ENCODE measurements at places on chromosomes 4 and X.

- no peak for DNase-seq
These were observed 4.7 kb upstream of the SYP start for GRCh38 chrX:49204709-49205108.

- peak; percentile 16 for DNase-seq
These were observed 28.5 kb upstream of the RTL3 start for GRCh38 chrX:78687586-78687985.

DNA sequence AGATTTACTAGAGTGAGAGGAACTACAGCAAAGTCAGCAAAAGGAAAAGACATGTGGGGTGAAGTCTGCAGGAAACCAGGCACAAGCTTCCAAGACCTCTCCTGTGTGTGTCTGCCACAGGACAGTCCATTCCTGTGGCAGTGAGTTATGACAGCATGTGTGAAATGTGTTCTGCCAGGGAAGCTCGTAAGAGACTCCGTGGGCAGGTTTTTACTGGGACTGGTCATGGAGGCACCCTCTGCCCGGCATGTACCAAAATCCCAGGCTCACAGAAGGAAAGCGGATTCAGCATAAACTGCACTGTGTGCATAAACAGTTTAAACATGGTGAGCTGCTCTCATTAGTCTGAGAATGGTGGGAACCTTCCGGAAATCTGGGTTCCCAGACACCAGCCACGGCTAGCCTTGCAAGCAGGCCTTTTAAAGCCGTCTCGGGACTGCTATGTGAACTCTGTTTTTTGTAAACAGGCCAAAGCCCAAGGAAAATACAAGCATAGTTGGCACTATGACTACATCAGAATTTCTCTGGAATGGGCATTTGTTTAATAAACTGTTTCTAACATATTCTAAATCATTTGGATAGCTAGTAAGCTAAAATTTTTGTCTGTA is 288.5 kb downstream of the TENM3 start:
- no peak for DNase-seq

DNA sequence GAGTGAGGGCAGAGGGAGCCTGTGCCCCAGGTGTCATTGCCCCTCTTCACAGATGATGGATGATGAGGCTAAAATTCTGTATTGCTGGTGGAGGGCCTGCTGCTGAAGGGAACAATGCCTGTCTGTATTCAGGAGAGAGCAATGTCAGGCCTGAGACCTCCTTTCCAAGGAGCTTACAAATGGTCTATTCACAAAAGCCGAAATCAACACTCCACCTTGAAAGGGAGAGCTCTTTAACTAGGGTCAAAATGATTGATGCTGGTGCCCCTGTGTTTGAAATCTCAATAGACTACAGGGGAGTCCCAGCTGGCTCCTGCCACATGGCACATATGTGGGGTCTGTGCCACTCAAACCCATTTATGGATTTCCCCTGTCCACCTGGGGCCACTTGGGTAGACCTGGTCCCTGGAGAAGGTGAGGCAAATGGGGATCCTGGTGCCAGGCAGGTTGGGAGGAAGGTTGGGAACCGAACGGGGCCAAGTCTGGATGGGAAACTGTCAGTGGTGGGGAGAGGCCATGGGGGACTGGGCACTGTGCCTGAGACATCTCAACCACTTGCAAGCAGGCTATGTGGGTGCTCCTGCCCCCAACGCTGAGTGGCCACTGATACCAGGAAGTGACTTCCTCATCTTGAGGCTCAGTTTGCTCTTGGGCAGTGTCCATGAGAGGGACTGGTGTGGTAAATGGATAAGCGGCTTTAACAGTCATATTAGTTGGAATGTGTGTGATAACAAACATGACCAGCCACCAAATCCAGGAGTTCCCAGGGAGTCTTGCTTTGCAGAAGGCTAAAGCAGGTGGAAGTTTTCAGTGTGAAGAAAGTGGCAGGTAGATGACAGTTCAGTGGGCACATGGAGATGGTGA is 223.8 kb upstream of the PSAPL1 start:
- no peak for DNase-seq

DNA sequence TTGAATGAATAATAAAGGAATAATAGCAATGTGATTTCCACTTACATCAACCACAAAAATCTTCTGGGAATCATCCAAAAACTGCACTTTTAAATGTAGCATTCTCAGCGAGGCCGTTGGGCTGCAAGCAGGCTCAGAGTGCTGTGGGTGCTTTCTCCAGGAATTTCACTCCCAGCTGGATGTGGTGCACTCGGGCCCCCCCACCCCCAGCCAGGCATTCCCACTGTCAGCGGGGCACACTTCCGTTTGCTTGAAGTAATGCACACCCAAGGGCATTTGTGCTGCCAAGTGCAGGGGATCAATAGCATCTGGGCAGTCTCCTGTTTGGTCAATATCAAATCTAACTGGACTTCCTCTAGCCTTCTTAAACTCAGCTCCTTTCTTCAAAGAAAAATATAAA is at the start of gene FRMD7:
TSS of gene FRMD7 (minus strand) at position 278 of the 400 bp plus-strand sequence. CDS start at position 102, 176 bp downstream.
- no peak for DNase-seq

DNA sequence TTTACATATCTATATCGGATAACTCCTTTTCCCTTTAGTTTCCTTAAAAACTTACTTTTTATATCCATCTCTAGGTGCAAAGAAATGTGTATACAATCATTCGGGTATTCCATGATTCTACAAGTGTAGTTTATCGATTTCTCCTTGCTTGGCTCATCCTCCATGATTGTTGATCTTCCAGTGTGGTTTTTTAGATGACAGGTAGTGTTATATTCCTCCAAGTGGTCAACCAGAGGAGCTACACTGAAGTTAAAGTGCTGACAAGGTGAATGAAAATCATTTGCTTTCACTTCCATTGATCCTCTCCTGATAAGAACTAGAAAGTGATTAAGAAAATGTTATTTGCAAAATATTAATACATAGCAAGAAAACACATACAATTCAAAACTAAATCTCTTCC is 38.5 kb downstream of the TMEM156 start:
- DNase-seq, result no peak

DNA sequence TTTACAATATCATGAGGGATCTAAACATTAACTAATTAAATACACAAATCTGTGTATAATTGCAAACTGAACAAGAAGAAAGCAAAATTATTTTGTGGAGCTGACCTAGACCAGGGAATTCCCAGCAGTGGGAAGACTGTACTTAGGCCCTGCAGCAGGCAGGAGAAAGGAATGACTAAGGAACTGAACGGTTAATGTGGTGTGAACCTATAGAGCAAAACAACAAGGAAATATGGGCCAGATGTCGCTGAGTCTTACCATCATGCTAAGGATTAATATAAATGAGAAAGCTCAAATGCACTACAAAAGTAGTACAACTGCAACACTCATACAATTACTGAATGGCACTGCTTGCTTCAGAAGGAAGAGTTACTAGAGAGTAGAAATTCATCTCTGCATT is 120.3 kb upstream of the ATXN3L start:
- DNase-seq, result no peak

- peak; percentile 48 for DNase-seq
These were observed 1.5 kb downstream of the FRYL start for GRCh38 chr4:48778431-48779094.

DNA sequence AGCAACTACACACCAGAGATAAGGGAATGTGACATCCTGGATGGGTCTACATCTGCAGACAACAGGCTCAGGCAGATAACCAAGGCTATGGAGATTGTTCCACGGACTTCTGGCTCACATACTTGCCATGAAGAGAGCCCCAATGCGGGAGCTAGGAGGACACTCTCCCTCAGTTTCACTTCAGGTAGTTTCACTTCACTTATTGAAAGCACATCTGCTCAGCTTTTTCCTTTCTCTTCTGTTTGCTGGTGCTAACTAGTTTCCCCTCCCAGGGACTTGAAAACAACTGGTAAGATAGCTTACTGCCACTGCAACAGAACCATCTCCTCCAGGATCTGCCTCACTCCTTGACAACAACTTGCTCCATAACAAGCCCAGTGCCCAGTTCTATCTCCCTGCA is 1.4 kb upstream of the CT47C1 start:
- no peak for DNase-seq

- no peak for DNase-seq
These were observed 403 bp downstream of the PHOX2B start for GRCh38 chr4:41748074-41748570.

GRCh38 chr4:108060164-108060563 is 70.5 kb downstream of the HADH start:
- DNase-seq, result peak; percentile 19

DNA sequence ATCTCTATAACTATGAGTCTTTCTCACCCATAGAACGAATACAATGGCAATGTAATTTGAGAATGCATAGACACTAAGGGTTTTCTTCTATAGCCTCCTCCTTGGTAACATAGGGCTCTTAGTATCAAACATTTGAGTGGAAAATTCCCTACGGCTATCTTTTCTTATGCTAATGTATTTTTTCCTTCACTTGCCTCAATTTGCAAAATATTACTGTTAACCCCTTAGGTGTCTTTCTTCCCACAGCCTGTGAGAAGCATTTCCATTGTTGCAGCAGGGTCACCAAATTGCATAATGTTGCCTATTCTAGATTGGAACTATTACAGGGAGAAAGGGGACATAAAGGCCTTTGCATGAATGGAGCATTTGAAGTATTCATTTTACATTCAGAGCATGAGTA is 140.5 kb upstream of the RAPGEF2 start:
- DNase-seq, result no peak

DNA sequence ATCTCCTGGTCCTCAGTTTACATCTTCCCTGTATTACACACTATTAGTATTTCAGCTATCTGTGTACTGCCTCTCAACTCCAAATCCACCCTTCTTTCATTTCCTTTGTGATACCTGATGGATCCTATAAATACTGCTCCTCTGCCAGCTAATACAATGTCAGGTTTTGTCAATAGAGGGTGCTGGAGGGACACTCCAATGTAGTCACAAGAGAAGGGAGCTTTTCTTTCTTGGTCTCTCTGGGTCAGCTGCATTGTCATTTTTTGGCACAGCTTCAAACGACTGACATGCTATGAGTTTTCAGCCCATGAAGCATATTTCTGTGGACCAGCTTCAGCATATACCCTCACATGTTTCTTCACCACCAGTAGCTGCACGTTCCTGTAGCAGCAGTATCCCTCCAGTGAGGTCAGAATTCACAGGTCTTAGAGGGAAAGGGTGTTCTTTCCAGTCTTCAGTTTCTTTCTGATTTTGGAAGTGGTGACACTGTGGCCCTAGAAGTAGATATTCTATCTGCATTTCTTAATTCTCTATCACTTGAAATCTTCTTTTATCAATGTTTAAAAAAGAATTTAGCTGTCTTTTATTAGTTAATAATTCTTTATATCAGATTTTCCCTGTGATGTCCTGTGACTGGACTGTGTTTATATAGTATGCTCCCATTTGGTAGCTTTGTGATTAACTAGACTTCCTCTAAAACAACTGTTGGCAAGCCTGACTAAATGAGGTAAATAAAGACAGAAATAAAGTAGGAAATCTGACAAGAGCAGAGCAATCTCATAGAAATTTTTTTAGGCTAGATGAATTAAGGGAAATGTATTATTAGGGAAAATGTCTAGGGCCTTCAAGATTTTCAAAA is 60.6 kb downstream of the GABRA2 start:
- DNase-seq, result peak; percentile 2

- no peak for DNase-seq
These were observed 4.4 kb upstream of the INPP4B start for GRCh38 chr4:142850478-142850877.

DNA sequence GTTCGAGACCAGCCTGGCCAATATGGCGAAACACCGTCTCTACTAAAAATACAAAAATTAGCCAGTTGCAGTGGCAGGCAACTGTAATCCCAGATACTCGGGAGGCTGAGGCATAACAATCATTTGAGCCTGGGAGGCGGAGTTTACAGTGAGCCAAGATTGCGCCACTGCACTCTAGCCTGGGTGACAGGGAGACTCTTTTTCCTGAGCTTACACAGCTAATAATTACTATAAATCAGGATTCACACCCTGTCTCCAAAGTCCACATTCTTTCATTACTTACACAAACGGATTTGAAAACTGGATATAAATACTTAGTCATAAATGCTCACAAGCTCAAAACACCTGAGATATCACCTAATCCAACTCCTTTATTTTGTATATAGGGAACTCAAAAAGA is 151.6 kb downstream of the LRBA start:
- DNase-seq, result no peak

DNA sequence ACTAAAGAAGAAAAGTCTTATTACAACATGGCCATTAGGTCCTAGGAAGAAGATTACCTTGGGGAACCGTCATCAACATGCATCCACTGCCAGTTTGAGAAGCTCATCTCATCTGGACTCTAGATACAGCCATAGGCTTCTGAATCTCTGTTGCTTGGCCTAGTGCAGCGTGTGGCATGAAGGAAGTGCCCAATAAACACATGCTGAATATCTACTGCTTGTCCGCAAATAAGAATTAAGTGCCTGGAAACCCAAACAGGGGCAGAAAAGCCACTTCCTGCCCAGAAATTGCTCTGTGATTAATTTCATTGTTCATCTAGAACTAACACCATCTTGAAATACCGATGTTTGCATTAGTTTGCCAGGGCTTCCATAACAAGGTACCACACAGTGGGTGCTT is 241.1 kb upstream of the KLF3 start:
- no peak for DNase-seq

DNA sequence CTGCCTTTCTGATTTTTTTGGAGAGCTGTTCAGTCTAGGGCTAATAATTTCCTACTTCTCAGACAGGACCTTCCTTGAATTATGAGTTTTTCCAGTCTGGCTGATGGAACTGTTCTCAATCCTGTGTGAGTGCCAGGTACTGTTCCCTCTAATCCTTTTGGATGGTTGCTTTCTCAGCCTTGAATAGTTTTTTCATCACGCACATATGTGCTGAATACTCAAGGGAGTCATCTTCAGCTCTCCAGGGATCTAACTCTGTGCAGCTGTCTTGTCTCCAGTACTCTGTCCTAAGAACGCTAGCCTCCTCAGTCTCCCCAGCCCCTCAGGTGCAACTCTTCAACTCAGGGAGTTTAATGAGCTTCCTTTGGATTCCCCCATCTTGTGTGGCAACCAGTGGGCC is 93.2 kb downstream of the GASK1B start:
- no peak for DNase-seq

GRCh38 chr4:15833801-15834200 is 55.7 kb downstream of the CD38 start:
- no peak for DNase-seq

- no peak for DNase-seq
These were observed 214.6 kb upstream of the CTSO start for GRCh38 chr4:156168288-156168687.

All from suppressor macrophage (primary cell).